Activated T-cell treated with anti-CD3 and anti-CD28 coated beads, Interleukin-2, amount 50 U/mL, for 4 hours (primary cell): ENCODE measurements at places on chromosomes 11 and 22.

- no peak for DNase-seq
These were observed 32.2 kb downstream of the CSNK2A3 start for GRCh38 chr11:11320825-11321224.

DNA sequence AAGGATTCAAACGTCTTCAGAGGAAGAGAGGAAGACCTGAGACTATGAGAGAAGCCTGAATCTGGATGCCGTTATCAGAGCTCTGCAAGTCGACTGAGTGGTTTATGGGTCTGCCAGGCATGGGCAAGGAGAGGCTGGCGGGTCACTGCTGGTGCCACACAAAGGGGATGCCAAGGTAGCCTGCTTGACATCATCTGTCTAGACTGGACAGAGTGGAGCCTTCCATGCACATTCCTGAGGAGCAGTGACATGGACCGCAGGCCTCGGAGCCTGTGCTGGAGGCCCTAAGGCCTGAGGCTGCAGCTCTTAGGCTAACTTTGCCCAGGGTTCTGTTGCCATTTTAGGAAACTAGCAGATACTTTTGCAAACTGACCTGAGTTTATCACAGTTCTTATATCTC is 127.4 kb downstream of the WT1 start:
- no peak for DNase-seq

GRCh38 chr11:134438542-134439537 is 26.8 kb upstream of the B3GAT1 start:
- no peak for DNase-seq

- DNase-seq: no peak
These were observed 171.8 kb downstream of the SOX6 start for GRCh38 chr11:16184588-16184987.

GRCh38 chr11:64207256-64208085 is 950 bp downstream of the FERMT3 start:
- peak; percentile 76 for DNase-seq

GRCh38 chr11:70399681-70400112 is 1.4 kb downstream of the CTTN start:
- no peak for DNase-seq

DNA sequence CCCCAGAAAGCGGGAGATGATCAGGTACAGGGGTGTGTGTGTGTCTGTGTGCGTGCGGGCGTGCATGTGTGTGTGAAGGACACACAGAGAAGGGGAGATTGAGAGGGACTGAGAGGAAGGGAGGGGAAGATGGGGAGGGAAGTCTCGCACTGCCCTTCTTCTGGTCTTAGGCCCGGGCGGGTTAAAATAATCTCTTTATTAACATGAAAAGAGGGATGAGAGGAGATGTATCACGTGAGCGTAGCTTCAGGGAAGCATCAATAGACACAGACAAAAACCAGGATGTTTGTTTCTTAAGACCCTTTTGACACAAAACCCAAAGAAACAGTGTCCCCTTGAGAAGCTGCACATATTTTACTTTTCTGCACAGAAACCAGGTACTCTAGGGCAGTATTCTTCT is 347.3 kb downstream of the BRD1 start:
- no peak for DNase-seq

DNA sequence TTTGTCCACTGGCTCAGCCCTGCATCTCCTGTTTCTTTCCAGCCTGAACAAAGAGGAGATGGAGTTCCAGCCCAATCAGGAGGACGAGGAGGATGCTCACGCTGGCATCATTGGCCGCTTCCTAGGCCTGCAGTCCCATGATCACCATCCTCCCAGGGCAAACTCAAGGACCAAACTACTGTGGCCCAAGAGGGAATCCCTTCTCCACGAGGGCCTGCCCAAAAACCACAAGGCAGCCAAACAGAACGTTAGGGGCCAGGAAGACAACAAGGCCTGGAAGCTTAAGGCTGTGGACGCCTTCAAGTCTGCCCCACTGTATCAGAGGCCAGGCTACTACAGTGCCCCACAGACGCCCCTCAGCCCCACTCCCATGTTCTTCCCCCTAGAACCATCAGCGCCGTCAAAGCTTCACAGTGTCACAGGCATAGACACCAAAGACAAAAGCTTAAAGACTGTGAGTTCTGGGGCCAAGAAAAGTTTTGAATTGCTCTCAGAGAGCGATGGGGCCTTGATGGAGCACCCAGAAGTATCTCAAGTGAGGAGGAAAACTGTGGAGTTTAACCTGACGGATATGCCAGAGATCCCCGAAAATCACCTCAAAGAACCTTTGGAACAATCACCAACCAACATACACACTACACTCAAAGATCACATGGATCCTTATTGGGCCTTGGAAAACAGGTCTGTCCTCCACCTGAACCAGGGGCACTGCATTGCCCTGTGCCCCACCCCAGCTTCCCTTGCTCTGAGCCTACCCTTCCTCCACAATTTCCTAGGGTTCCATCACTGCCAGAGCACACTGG is 5.0 kb downstream of the FTH1 start:
- DNase-seq: no peak
